ENCODE measurements at places on chromosomes 1 and 21.

DNA sequence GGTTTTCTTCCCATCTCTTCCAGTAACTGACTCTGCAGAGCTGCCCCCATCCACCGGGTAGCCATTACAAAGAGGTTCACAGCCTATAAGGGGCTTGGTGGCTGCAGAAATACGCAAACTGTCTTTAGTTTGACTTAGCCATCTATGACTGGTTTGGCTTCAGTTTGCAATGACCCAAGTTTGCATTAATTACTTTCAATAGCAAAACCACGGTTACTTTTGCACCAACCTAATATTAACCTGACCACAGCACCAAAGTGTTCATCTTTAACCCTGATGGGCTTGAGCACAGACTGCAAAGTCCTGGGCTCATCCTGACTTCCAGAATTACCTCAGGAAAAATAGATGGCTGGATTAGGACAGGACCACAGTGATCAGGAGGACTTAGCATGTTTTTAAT is 2.2 kb upstream of the HAO2 start:
- no peaks in the 10 kb centered on the region for H3K36me3 ChIP-seq
- H3K27ac ChIP-seq: no peak overlapping the region
- H3K4me3 ChIP-seq: no peak overlapping the region
- no peak for DNase-seq
- H3K4me1 ChIP-seq: no peaks in the 10 kb centered on the region

DNA sequence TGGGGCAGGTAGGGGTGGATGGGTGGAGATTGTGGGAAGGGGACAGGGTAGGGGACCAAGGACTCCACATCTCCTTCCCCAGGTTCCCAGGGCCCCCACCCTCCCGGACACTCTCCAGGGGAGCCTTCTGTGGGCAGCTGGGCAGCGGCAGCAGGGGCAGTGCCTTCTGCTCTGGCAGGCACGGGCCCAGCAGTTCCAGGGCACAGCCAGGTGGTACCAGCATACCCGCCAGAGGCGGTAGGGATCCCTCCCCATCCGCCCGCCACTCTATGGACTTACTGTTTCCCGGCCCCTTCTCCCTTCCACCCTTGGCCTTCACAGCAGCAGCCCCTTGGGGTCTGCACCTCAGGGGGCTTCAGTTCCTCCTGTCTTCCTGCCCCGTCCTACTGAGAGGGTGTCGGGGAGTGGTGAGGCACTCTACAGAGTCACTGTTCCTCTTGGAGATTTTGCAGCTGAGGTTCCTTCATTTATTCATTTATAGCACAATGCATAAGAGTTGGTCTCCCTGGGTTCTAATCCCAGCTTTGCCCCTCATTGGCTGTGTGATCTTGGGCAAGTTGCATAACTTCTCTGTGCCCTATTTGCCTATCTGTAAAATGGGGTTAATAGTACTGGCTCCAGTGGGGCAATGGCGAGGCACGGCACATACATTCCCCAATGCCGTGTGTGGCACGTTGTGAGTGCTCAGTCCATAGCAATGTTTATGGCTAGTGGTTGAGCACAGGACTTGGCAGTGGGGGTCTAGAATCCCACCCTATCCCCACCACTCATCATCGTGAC is 17.0 kb downstream of the C1orf167 start:
- H3K27me3 ChIP-seq: peaks cover 2% of the 10 kb centered on the region
- no peak for DNase-seq
- H3K4me3 ChIP-seq: no peak overlapping the region
- no peak overlapping the region for H3K27ac ChIP-seq
- H3K4me1 ChIP-seq: no peaks in the 10 kb centered on the region

GRCh38 chr21:35932232-35932911 is 128.0 kb downstream of the SETD4 start:
- no peak overlapping the region for H3K27ac ChIP-seq
- no peaks in the 10 kb centered on the region for H3K27me3 ChIP-seq
- H3K4me3 ChIP-seq: no peak overlapping the region
- H3K36me3 ChIP-seq: no peaks in the 10 kb centered on the region
- DNase-seq: peak; percentile 33
- H3K4me1 ChIP-seq: no peaks in the 10 kb centered on the region

- H3K27ac ChIP-seq: no peak overlapping the region
- DNase-seq: no peak
- peaks cover 28% of the 10 kb centered on the region for H3K36me3 ChIP-seq
- H3K4me1 ChIP-seq: no peaks in the 10 kb centered on the region
Measured at GRCh38 chr1:213179784-213180183, 128.7 kb downstream of the RPS6KC1 start.

GRCh38 chr21:15775981-15776380 is 46.2 kb downstream of the USP25 start:
- no peak for DNase-seq
- H3K4me1 ChIP-seq: peaks cover 12% of the 10 kb centered on the region
- H3K27me3 ChIP-seq: no peaks in the 10 kb centered on the region
- H3K36me3 ChIP-seq: peaks cover 28% of the 10 kb centered on the region
- H3K27ac ChIP-seq: no peak overlapping the region

DNA sequence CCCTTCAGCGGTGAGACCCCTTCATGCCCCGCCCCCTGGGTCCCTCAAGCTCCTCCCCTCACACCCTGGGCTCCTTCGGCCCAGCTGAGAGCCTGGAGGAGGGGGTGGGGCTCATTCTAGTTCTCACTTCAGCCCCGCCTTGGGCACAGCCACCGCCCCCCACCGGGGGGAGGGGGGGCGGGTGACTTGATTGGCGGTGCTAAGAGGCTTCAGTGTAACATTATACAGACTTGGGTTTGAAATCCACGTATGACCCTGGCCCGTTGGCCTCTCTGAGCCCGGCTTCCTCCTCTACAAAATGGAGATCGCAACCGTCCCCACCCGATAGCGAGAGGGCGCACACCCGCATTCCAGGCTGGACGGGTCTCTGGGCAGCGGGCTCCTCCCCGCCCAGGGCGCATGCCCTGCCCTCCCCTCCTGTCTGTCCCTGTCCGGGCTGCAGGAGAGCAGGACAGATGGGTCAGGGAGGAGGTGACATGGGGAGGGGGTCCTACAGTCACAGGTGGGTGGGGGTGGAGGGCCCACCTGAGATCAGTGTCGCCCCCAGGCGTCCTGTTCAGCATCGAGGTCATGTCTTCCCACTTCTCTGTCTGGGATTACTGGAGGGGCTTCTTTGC is 5.1 kb downstream of the CLCNKB start:
- H3K27ac ChIP-seq: no peak overlapping the region
- H3K4me3 ChIP-seq: no peak overlapping the region

GRCh38 chr1:3779265-3779911 is 6.8 kb downstream of the SMIM1 start:
- H3K4me1 ChIP-seq: peaks cover 5% of the 10 kb centered on the region
- H3K27ac ChIP-seq: no peak overlapping the region
- peaks cover 30% of the 10 kb centered on the region for H3K36me3 ChIP-seq
- H3K27me3 ChIP-seq: no peaks in the 10 kb centered on the region
- DNase-seq: no peak
